Activated naive CD4-positive, alpha-beta T cell (primary cell): ENCODE measurements at places on chromosomes 4 and X.

DNA sequence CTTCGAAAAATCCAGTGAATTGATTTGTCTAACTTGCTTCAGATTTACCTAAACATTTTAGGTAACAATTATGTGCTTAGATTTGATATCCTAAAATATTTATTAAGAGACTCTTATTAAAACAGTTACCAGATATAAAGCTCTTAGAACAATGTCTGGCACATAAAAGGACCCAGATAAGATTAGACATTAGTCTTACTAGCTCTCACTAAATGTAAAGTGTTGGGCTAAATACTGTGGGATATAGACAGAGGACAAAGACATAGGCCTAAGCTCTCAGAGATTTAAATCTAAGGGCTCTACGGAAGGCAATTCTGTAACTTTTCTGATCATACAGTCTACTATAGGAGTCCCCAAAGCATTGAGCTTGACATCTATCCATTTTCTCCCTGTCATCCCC lies 94.4 kb upstream of the TRPC3 start:
- DNase-seq: no peak

DNA sequence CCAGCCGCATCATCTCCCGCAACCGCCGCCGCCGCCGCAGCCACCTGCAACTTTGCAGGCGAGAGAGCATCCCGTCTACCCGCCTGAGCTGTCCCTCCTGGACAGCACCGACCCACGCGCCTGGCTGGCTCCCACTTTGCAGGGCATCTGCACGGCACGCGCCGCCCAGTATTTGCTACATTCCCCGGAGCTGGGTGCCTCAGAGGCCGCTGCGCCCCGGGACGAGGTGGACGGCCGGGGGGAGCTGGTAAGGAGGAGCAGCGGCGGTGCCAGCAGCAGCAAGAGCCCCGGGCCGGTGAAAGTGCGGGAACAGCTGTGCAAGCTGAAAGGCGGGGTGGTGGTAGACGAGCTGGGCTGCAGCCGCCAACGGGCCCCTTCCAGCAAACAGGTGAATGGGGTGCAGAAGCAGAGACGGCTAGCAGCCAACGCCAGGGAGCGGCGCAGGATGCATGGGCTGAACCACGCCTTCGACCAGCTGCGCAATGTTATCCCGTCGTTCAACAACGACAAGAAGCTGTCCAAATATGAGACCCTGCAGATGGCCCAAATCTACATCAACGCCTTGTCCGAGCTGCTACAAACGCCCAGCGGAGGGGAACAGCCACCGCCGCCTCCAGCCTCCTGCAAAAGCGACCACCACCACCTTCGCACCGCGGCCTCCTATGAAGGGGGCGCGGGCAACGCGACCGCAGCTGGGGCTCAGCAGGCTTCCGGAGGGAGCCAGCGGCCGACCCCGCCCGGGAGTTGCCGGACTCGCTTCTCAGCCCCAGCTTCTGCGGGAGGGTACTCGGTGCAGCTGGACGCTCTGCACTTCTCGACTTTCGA lies 654 bp downstream of the ATOH1 start:
- no peak for DNase-seq

GRCh38 chr4:143348233-143349077 lies 11.8 kb downstream of the GAB1 start:
- no peak for DNase-seq

- no peak for DNase-seq
Measured at GRCh38 chr4:188779581-188779980, 640.3 kb downstream of the TRIML1 start.

DNA sequence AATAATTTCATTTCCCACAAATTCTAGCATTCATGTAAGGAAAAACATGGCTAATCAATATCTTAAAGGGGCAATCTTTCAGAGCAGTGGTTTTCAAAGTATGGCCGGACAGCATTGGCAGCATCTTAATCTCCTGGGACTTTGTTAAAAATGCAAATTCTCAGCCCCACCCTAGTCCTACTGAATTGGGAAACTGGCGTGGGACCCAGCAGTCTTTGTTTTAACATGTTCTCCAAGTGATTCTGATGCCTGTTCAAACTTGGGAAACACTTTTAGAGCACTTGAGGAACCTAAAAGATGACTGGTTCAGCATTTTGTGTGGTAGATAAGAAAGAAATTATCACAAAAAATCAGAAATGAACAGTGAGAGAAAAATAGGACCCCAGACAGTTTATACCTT lies 65.7 kb downstream of the ZFX start:
- DNase-seq: no peak

DNA sequence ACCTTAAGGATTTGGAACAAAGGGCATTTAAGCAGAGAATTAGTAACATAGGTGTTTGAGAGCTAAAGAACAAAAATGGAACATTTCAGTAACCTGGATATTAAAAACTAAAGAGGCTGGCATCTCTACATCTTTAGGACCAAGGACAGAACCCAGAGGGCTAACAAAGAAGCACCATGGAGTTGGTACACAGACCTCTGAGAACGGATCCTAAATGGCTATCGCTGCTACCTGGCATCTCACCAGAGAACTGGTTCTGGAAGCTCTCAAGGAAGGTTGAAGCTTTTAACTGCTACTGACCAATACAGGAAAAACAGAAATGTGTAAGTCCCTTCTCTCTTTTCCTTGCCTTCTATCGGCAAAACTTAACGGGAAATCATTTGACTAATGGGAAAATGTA lies 118.4 kb upstream of the TLL1 start:
- no peak for DNase-seq

- no peak for DNase-seq
Measured at GRCh38 chrX:16222151-16222550, 54.9 kb downstream of the MAGEB17 start.

GRCh38 chrX:31227250-31227649 lies 155.4 kb upstream of the FTHL17 start:
- DNase-seq: no peak
